ENCODE measurements at places on chromosomes 2 and 18.
A peak's percentile ranks its signal among the peaks of the same experiment; 100 is the strongest.

DNA sequence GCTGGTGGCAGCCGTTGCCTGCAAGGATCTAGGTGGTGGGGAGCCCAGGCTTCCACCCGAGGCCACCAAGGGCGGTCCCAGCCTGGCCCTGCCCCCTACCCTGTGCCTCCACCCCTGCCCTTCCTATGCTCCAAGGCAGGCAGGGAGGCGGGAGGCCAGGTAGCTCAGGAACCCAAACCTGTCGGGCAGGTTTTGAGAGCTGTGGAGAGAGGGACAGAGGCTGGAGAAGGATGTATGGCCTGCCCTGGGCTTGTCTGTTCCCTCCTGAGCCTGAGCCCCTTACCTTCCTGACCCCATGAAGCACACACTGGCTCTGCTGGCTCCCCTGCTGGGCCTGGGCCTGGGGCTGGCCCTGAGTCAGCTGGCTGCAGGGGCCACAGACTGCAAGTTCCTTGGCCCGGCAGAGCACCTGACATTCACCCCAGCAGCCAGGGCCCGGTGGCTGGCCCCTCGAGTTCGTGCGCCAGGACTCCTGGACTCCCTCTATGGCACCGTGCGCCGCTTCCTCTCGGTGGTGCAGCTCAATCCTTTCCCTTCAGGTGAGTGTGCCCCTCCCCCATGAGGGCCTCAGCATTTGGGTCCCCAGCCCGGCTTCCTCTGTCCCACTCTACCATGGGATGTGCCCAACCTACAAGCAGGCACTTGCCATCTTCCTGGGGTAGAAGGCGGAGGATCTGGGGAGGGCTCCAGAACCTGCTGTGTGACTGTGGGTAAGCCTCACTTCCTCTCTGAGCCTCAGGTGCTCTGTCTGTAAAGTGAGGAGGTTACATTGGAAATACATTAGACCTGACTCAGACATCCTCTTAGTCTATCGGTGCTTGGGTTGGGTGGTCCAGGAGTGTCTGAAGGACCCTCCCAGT lies at the start of gene PROM2:
Gene PROM2, plus strand, starts transcription at position 159 of the 860 bp plus-strand sequence. Its CDS starts 137 bp downstream, at position 296.
- H3K4me3 ChIP-seq, result no peak within 1 kb of the TSS
- H3K36me3 ChIP-seq, result no peaks in the 10 kb centered on the region
- H3K27ac ChIP-seq, result no peak within 1 kb of the TSS
- no peak for DNase-seq
- H3K4me1 ChIP-seq, result peaks cover 11% of the 10 kb centered on the region

DNA sequence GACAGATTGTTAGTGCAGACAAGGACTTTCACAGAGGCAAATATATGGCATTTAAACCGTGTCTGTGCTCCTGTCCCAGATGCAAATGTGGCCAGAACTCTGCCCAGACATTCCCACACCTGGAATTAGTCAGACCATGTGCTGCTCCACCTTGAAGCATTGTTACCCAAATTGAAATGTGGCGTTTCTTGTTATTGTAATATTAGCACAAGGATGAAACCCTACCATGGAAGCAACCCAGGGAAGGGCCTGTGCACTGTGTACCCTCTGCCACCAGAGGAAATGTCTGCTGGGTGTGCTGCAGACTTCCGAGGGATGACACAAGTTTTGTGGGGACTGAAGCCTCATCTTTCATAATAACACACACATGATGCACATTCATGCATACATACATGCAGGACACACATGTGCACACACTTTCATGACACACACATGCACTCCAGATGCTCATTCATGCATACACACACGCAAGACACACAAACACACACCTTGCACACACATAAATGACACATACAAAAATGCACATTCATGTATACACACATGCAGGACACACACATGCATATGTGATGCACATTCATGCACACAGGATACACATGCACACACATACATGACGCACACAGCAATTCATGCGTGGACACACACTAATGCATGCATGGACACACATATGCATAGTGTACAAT lies 133.2 kb upstream of the SNTG2 start:
- H3K27ac ChIP-seq, result no peak overlapping the region
- H3K27me3 ChIP-seq, result no peaks in the 10 kb centered on the region

GRCh38 chr2:159409116-159409800 lies 122.8 kb upstream of the WDSUB1 start:
- DNase-seq, result no peak
- no peaks in the 10 kb centered on the region for H3K4me1 ChIP-seq
- H3K27me3 ChIP-seq, result no peaks in the 10 kb centered on the region
- H3K27ac ChIP-seq, result no peak overlapping the region

DNA sequence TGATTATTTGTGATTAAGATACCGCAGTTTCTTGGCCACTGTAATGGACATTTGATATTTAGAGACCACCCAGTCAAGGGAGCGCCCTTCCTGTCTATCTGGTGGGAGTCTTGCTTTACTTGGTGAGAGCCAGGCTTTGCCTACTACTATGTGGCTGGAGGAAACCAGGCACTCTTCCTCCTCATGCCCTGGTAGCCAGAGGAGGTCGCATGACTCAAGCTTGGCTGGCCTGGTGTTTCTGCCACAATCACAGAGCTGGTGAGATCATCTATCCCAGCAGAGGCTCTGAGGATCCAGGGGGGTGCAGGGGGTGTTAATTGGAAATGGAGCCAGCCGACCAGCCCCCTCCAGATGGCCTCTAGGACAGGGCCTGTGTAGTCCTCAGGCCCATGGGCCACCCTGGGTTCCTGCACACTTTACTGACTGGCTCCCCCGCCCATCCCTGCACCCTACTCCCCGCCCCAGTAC lies 46.8 kb upstream of the BIN1 start:
- peak overlapping the region; percentile 90 for H3K27ac ChIP-seq
- H3K4me1 ChIP-seq, result peaks cover 49% of the 10 kb centered on the region
- H3K27me3 ChIP-seq, result peaks cover 2% of the 10 kb centered on the region
- peak overlapping the region; percentile 42 for H3K4me3 ChIP-seq
- peak; percentile 85 for DNase-seq
- no peaks in the 10 kb centered on the region for H3K36me3 ChIP-seq

DNA sequence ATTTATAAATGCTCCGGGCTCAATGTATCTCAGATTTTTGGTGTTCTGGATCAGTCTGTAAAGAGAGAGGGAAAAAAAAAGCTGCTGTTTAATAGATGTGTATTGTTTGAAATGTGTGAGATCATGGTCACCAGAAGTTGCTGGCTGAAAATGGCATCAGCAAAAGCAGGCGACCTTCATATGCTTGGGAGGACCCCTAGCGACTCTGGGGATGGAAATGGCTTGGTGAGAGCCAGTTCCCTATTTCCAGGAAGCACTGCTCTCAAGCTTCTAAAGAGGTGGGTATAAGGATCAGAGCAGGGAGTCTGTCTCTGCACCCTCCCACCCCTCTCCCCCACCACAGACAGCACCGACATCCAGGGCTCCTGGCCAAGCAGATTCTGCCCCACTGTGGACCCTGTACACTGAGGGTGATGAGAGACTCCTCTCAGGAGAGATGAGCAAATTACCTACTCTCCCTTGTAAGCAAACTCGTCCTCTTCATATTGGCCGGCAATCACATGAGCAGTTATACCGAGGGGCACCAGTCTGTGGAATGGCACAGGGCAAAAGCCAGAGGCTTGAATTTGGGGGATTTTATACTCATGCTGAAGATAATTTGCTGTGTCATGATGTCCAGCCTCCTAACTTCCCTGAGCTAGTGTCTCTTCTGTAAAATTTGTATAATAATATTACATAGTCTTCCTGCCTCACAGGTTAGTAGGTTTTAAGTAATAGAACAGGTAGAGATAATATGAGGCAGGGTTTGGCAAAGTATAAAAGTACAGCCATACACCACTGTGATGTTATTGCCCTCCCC lies 29.6 kb downstream of the LHCGR start:
- H3K4me1 ChIP-seq, result no peaks in the 10 kb centered on the region
- no peak overlapping the region for H3K4me3 ChIP-seq
- no peak overlapping the region for H3K27ac ChIP-seq
- H3K36me3 ChIP-seq, result no peaks in the 10 kb centered on the region
- no peak for DNase-seq
- peaks cover 4% of the 10 kb centered on the region for H3K27me3 ChIP-seq

DNA sequence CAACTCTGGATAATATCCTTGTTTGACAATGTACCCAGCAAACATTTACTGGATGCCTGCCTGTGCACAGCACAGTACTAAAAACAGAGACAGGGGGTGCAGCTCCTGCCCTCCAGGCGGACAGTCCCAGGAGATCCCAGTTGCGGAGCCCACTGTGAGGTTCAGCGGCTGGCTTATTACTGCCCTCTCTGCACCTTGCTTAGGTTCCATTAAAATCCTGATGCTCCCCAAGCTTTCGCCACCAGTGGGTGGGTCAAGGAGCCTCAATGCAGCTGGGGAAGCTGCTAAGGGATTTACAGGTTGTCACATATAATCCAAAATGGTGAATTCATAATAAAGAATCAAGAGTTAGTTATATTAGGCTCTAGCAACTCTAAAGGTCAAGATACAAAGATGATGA lies 38.3 kb downstream of the CRACDL start:
- DNase-seq, result no peak
- no peaks in the 10 kb centered on the region for H3K4me1 ChIP-seq
- no peak overlapping the region for H3K27ac ChIP-seq

DNA sequence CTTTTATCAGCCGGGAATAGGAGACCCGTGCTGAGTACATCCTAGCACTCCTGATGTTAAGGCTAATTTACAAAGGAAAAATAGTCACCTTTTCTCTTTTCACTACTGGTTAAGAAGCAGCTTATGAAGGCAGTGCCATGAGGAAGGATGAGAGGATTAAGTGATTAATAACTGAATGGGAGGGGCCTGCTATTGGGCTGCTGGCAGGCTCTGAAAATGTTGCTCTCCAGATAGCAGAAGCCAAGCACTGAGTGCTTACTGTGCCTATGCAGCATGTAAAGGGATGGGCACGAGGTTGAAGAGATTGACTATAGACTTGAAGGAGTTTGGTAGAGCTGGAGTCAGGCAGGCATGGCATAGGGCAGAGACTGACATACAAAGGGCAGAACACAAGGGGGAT lies 282.4 kb upstream of the THSD7B start:
- H3K27me3 ChIP-seq, result peaks cover 1% of the 10 kb centered on the region
- H3K36me3 ChIP-seq, result no peaks in the 10 kb centered on the region
- no peaks in the 10 kb centered on the region for H3K4me1 ChIP-seq
- no peak for DNase-seq
- no peak overlapping the region for H3K4me3 ChIP-seq

DNA sequence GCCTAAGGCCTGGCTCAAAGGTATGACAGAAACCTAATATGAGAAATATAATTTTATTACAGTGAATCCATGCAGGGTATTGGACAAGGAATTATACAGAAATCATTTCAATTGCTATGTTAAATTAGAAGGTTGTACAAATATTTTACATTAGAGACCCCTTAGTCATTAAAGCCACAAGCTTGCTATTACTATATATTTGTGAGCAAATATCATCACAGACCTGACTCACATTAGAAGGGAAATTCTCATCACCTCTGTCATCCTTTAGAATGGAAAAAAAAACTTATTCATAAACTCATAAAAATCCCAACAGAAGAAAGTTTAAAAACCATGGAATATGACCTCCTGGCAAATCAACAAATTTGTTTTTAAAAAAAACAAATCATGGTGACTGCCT lies 277.9 kb downstream of the DCC start:
- H3K4me1 ChIP-seq, result no peaks in the 10 kb centered on the region
- H3K4me3 ChIP-seq, result no peak overlapping the region
- H3K36me3 ChIP-seq, result no peaks in the 10 kb centered on the region
- no peak overlapping the region for H3K27ac ChIP-seq

GRCh38 chr18:49398331-49398730 lies 62.1 kb downstream of the DYM start:
- H3K4me1 ChIP-seq, result peaks cover 32% of the 10 kb centered on the region
- peak overlapping the region; percentile 29 for H3K27ac ChIP-seq
- H3K27me3 ChIP-seq, result no peaks in the 10 kb centered on the region
- H3K4me3 ChIP-seq, result no peak overlapping the region
- peaks cover 9% of the 10 kb centered on the region for H3K36me3 ChIP-seq

- H3K36me3 ChIP-seq, result no peaks in the 10 kb centered on the region
- DNase-seq, result no peak
- no peak overlapping the region for H3K4me3 ChIP-seq
Observed at GRCh38 chr2:85430752-85431569, 12.4 kb downstream of the SH2D6 start.

DNA sequence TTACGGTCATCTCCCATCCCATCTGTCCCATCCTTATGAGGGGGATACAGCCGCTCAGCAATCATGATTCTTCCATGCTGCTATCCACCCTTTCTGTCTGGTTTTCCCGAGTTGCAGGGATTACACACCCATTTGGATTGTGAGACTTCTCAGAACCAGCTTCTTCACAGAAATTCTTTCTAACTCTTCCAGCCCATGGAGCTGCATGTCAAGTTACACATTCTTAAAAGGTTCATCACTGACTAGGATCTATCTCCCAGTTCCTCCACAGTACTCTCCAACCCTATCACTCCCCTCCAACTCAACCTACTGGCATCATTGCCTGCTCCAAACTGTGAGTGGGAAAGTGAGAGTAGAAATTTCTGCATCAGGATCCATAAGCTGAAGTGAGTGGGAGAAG lies 558.2 kb upstream of the TNP1 start:
- H3K4me1 ChIP-seq, result peaks cover 45% of the 10 kb centered on the region
- peak overlapping the region; percentile 90 for H3K27ac ChIP-seq
- H3K27me3 ChIP-seq, result no peaks in the 10 kb centered on the region
- H3K4me3 ChIP-seq, result peak overlapping the region; percentile 73
- no peaks in the 10 kb centered on the region for H3K36me3 ChIP-seq

DNA sequence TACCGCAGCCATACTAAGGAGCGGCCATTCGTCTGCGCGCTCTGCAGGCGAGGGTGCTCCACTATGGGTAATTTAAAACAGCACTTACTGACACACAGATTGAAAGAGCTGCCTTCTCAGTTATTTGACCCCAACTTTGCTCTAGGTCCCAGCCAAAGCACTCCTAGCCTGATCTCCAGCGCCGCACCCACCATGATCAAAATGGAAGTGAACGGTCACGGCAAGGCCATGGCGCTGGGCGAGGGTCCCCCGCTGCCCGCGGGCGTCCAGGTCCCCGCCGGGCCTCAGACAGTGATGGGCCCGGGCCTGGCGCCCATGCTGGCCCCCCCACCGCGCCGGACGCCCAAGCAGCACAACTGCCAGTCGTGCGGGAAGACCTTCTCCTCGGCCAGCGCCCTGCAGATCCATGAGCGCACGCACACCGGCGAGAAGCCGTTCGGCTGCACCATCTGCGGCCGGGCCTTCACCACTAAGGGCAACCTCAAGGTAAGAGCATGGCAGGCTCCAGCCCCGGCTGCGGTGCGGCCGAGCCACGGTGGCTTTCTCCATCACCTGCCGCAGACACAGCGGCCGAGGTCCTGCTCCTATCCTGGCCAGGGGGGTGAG lies 15.5 kb downstream of the SALL3 start:
- no peaks in the 10 kb centered on the region for H3K36me3 ChIP-seq
- H3K27ac ChIP-seq, result no peak overlapping the region
- no peak for DNase-seq
- no peaks in the 10 kb centered on the region for H3K4me1 ChIP-seq

DNA sequence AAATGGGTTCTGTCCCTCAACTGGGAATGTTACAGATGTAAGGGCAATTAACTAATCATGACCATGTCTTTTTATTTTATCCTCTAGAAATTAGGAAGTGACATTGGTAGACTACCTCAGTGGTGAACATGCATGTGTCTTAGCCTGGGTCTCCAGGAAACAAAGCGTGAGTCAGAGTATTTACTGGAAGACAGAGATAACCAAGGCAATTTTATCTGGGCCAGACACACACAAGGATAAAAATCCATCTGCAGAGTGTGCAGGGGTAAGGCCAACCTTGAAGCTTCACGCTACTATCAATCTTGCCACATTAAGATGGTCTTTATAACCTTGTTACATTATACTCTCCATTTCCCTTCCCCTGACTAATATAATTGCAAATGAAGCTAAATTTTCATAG lies 487.5 kb downstream of the SUCLG1 start:
- H3K4me1 ChIP-seq, result no peaks in the 10 kb centered on the region
- no peak for DNase-seq
- H3K27me3 ChIP-seq, result no peaks in the 10 kb centered on the region

All from HFFc6 (cell line).